Fibroblast of skin of abdomen (primary cell): ENCODE measurements at places on chromosomes 3 and 15.

GRCh38 chr3:22361521-22361920, 610.5 kb upstream of the ZNF385D start:
- DNase-seq, result peak; percentile 22

GRCh38 chr3:14434498-14435151, 32.2 kb downstream of the SLC6A6 start:
- DNase-seq, result no peak

DNA sequence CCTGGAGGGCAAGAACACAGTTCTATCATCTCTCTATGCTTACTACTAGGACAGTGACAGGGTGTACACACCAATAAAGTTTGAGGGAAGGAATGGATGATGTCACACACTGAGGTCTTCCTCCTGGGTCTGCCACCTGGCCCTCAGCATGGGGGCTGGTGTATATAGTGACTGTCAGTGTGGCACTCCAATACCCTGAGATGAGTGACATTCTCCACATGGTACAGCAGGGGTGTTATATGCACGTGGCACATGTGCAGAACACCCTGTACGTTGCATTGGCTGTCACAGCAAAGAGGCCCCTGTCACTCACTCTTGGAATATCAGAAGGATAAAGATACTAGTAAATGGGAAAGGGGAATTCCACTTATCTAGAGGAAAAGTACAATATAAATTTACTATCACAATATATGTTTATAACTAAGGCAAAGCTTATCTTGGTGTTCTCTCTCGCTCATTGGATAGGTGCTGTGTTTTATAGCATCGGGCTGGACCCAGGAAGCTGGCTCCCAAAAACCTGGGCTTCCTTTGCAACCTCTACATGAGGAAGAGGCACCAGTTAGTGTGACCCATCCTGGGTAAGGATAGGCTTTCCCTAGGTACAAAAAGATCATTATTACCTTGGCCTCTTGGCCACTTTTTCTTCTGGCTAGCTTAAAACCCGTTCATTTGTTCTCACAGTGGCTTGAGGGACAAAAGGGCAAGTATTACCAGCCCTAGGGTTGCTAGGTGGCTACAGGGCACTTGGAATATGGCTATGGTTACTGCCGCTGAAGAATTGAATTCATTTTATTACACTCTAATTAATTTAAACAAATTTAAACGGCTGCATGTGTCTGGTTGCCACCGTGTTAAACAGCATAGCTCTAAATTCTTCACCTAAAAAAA, 54.8 kb upstream of the HES1 start:
- no peak for DNase-seq

GRCh38 chr15:100073982-100074381, 267.8 kb downstream of the ADAMTS17 start:
- DNase-seq, result no peak

GRCh38 chr3:189537135-189537534, 94.1 kb upstream of the TP63 start:
- DNase-seq, result no peak

DNA sequence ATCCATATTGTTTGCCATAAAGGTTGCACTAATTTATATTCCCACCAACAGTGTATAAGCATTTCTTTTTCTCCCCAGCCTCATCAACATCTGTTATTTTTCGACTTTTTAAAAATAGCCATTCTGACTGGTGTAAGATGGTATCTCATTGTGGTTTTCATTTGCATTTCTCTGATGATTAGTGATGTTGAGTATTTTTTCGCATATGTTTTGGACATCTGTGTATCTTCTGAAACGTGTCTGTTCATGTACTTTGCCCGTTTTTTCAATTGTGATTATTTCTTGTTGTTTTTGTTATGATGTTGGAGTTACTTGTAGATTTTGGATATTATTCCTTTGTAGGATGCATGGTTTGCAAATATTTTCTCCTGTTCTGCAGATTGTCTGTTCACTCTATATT, 46.5 kb downstream of the TP63 start:
- DNase-seq, result no peak

DNA sequence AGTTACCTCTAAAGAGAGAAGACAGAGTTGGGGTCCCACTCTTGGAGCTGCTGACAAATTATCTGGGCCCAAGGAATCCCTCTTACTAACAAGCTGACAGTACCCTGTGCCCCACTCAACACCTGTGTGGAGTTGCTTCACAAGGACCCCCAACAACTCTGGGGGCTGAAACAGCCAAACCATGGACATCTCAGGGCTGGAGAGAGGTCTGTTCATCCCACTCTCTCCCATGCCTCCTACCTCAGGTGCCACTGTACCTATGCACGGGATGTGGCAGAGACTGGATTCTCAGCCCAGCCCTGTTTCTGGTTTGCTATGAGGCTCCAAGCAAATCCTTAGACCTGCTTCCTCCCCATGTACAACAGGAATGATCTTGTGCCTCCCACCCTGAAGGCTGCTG, 101.7 kb downstream of the ETFA start:
- DNase-seq, result no peak

DNA sequence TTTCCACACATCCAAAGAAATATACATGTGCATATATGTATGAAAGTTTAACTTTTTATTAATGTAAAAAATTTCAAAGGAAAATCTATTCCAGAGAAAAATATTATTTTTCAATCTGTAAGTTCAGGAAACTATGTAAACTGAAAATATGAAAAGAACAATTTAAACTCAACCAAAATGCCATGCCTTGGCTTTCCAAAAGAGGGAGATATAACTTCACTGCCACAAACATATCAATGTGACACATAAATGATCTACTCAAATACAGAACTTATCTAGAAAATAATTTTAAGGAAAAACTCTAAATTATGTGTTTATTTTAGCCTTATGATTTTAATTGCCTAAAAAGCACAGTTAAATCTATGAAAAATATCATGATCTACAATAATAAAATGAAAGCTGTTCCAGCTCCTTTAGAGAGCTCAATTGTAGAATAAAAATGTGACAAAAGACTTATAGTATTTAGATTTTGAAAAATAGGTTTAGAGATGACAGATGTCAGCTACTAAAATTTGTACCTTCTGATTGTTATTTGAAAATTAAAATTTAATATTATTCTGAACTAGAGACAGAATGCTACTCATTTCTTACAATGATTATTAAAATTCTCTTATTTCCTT, 94.8 kb downstream of the GBE1 start:
- DNase-seq, result peak; percentile 29

DNA sequence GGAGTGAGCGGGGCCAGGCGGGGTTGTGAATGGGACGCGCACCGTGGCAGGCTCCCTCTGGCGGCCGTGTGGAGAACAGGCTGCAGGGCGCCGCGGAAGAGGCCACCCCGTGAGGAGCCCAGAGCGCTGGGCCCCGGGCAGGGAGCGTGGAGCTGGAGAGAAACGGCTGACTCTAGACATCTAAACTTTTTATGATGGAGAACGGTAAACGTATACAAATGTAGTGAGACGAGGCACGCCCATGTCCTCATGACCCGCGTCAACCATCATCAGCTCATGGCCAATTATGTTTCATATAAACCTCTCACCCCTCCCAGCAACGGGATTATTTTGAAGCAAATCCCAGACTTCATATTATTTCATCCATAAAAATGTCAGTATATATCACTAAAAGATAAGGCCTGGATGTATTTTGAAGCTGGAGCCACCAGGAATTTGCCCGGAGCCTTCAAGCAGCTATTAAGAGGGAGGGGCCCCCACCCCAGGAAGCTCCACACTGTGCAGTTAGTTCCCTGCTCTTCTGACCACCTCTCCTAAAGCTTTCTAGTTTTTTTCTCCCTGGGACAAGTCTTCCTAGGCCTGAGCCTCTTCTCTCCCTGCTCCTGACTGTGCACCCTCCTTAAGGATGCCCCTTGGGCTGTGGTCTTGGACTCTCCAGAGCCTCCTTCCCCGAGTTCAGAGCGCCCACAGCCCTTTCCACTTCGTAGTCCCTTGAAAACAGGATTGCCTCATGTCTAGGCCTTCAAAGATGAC, 149.5 kb downstream of the SMAD6 start:
- peak; percentile 78 for DNase-seq

DNA sequence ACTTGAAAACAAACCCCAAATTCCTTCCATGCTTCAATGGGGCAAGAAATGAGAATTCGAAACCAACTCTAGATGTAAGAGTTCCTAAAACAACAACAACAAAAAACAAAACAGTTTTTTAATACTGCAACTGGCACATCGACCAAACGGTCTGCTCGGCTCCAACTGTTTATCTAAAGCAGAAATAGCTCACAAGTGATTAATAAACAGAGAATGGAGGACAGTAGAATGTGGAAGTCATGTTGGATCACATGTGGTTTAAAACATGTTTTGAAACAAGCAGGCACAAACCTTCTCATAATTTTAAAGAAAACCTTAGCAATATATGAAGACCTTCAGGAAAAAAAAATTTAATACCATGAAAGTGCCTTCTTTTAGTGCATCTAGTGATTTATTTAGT, 55.1 kb downstream of the SETMAR start:
- DNase-seq, result no peak

DNA sequence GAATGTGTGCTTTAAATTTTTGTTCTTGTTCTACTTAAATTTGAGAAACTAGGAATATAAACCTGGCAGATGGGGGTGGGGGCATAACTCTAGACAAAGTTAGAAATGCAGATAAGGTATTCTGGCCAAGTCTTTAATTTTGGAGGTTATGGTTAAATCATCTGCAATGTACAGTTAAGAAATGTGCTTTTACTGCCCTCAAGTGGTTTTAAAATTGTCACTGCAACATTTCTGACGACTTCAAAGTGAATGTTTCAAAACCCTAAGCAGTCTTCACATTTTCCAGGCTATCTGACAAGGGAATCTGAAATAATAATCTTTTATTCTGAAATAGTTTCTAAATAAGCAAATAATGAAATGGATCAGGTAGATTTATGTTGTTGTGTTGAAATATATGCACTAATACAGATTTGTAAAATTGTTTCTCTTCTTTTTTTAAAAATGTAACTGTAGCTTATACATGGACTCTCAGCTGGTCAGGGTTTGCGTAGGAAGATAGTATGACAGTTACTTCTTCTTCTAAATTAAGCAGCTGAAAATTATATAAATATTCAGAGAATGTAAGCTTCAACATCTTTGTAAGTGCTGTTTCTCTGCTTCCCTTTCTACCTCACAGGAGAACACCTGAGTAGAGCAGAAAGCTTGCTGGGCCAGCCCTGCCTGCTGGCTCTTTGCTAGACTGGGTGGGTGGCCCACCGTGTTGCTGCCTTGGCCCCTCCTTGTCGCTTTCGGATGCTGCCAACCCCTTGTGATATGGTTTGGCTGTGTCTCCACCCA, 45.0 kb downstream of the SUCNR1 start:
- DNase-seq, result peak; percentile 63

DNA sequence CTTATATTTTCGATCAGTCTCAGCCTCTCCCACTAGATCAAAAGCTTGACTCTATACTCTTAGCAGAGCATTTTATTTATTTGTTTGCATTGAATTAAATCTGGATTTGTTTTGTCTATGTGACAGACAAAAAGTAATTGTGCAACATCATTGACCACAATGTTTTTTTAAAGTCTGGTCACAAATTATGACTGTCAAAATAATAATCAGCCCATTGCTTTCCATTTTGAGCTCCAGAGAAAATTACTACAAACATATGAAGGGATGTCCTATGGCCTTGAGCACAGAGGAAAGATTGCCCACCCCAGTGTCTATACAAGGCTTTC, 82.3 kb downstream of the FSIP1 start:
- DNase-seq, result no peak

DNA sequence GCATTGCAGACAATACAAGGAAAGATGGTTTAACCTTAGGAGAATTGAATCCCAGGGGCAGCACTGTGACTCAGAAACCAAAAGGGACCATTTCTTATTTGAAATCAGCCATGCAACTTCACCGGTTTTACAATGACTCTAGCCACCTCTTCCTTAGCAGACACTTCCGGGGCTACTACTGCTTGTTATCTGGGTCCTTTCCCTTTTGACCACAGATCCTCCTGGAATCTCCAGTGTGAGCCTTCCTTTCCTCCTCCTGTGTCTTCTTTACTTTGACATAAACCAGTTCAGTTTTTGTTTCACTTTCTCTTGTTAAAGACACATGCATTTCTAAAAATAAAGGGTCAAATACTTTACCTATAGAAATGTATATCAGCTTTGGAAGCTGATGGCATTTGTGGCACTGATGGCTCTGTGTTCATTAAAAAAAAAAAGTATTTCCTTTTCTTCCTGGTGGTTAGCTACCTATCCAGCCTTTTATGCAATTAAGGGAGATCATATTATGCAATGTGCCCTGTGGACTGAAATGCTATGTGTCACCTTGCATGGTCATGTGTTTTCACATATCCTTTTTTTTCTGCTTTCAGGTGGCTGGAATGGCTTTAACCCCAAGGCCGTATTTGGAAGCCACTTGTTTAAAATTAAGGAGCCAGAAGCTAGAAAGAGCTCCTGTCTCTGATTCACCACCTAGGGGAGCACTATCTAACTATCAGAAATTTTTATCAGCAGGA, 296.2 kb downstream of the CHL1 start:
- DNase-seq, result no peak

GRCh38 chr15:43429687-43430086, 58.8 kb downstream of the TUBGCP4 start:
- DNase-seq, result no peak

GRCh38 chr3:193865339-193865738, 270.6 kb upstream of the HES1 start:
- DNase-seq, result no peak

DNA sequence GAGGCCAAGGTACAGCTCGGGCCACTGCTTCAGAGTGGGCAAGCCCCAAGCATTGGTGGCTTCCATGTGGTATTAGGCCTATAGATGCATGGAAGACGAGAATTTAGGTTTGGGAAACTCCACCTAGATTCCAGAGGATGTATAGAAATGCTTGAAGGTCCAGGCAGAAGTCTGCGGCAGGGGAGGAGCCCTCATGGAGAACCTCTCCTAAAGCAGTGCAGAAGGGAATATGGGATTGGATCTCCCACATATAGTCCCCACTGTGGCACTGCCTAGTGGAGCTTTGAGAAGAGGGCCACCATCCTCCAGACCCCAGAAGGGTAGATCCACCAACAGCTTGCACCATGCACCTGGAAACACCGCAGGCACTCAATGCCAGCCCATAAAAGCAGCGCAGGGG, 48.1 kb upstream of the XXYLT1 start:
- no peak for DNase-seq
